ENCODE measurements at places on chromosomes 5 and 9.

DNA sequence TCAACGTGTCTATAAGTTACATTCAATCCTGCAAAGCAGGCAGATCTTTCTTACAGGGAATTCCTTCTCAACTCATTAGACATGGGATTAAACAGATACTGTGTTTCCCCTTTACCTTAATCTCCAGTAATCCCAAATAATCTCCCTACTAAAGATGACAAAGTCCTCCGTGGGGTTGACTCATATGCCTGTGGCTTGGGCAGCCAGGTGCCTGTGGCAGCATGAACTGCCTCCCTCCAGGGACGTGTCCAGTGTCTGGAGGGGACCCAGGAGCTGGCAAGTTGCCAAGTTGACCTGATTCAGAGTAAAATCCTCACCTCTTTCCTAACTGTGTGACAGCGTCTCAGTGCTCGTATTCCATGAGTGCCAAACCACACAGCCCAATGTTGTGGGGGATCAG lies 94.6 kb upstream of the PTCH1 start:
- no peak for DNase-seq

GRCh38 chr9:22285066-22285465 lies 161.6 kb upstream of the DMRTA1 start:
- DNase-seq, result no peak

GRCh38 chr9:15149450-15149849 lies 157.6 kb downstream of the TTC39B start:
- DNase-seq, result no peak

GRCh38 chr5:122727112-122727541 lies 47.8 kb upstream of the SNX2 start:
- DNase-seq, result peak; percentile 72

- no peak for DNase-seq
Observed at GRCh38 chr9:93124793-93125192, 9.3 kb downstream of the NINJ1 start.

DNA sequence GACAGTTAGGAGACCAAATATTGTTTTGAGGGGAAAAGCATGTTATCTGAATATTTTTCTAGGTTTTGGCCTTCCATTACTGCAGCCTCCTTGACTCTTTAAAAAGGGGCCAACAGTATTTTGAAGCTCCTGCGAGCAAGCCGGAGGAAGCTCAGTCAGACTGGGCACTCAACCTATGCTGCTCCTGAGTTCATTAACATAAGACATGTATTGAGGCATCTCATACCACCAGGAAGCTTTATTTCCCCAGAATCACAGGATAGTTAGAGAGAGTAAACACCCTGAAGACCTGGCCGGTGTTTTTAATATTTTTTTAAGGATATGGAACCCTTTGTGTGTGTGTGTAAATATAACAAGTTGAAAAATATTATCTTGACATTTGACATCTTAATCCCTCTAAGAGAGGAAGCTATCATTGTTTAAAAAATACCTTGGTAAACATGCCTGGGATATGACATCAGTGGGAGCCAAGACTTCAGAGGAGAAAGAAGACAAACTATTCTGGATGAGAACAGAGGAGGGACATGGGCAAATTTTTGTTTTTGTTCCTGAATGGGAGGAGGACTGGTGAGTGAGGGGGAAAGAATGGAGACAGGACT lies 139.3 kb upstream of the SLIT3 start:
- DNase-seq, result no peak

- no peak for DNase-seq
Observed at GRCh38 chr9:112917047-112917986, 26.6 kb upstream of the SLC46A2 start.

GRCh38 chr5:6565492-6565891 lies 67.4 kb downstream of the NSUN2 start:
- no peak for DNase-seq

GRCh38 chr5:78755822-78756429 lies 107.4 kb upstream of the LHFPL2 start:
- DNase-seq, result no peak

All from EL (cell line).